ENCODE measurements at places on chromosomes 3 and 15.

- DNase-seq = no peak
Measured at GRCh38 chr15:69834761-69835160, 263.0 kb downstream of the TLE3 start.

DNA sequence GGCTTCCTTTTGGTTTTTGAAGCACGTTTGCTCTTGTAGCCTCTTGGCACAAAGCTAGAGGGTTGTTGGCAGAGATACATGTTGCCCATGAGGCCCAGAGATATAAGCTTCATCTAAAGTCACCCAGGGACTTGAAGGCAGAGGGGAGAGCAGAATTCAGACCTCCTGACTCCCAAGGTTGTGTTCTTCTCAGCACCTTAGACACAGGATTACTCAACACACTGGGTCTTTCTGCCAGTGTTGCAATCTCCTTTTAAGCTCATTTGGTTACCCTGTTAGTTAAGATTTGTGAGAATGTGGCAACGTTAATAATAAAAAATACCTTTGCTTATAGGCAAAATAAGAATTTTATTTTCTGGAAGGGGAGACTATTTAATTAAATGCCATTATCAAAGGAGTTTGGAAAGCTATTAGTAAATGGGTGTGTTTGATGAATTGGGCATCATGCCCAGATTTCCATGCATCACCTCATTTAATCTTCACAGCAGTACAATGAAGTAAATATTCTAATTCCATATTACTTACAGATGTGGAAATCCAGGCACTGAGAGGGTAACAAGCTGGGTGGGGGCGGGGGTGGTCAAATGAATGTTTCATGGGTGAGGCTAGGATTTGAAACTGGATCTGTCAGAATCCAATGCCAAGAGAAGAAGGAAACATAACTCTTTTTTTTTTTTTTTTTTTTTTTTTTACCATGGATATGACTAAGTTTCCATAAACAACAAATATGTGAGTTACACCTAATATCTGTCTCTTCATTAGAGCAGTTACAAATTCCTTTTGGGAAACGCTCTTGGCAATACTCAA is 183.3 kb downstream of the NR1D2 start:
- peak; percentile 6 for DNase-seq

DNA sequence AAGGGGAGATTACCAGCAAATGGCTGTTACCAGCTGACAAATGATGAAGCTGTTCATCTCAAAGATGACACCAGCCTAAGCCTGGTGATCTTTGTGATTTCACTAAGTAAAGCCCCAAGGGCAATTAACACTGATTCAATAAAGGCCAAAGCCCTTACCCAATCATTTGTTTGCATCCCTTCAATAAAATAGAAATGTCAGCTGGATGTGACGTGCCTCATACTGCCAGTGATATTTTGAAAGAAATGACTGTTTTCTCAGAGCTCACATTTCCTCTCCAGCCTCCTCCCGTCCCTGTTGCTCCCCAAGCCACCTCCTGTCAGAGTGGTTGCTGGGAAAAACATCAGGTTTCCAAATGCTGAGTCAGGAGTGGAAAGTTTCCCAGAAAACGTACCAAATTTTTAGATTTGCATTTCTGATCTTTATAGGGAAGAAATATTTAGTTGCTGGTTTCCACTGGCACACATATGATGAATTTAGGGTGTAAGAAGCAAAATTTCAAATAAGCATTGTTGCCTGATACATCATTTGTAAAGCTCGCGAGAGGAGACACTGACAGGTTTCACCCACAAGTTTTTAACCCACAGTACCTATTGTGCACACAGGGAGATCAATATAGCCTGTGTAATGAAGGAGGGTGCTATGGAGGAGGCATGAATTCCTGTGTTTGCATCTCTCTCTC is 21.0 kb downstream of the C2CD4A start:
- DNase-seq = no peak

- DNase-seq = no peak
Measured at GRCh38 chr15:85488997-85489396, 108.6 kb downstream of the AKAP13 start.

GRCh38 chr3:69906351-69906966 is 93.1 kb upstream of the SAMMSON start:
- DNase-seq = no peak

DNA sequence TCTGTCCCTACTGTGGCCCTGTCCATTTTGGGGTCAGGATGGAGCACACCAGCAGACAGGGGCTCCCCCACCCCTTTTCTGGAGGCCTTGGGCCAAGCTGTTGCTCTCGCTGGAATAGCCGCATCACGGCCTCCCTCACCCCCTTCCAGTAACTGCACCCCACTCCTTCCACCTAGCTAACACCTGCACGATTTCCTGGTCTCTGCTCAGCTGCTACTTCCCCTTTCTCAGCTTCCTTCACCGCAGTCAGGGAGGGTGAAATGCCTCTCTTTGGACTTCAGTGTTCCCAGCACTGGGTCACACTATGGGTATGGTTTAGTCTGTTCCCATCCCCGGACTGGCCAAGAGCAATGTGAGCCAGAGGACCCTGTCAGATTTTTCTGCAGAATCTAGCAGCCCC is 400.2 kb downstream of the MCTP2 start:
- DNase-seq = no peak

DNA sequence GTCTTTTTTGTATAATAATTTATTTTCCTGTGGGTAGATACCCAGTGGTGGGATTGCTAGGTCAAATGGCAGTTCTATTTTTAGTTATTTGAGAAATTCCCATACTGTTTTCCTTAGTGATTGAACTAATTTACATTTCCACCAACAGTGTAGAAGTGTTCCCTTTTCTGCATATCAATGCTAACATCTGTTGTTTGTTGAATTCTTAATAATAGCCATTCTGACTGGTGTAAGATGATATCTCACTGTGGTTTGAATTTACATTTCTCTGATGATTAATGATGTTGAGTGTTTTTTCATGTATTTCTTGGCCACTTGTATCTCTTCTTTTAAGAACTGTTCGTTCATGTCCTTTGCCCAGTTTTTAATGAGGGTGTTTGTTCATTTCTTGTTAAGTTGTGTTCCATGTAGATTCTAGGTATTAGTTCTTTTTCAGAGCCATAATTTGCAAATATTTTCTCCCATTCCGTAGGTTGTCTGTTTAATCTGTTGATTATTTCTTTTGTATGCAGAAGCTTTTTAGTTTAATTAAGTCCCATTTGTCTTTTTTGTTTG is 713.3 kb upstream of the EPHA6 start:
- no peak for DNase-seq

- DNase-seq = no peak
Measured at GRCh38 chr3:188298585-188298984, 144.6 kb downstream of the LPP start.

DNA sequence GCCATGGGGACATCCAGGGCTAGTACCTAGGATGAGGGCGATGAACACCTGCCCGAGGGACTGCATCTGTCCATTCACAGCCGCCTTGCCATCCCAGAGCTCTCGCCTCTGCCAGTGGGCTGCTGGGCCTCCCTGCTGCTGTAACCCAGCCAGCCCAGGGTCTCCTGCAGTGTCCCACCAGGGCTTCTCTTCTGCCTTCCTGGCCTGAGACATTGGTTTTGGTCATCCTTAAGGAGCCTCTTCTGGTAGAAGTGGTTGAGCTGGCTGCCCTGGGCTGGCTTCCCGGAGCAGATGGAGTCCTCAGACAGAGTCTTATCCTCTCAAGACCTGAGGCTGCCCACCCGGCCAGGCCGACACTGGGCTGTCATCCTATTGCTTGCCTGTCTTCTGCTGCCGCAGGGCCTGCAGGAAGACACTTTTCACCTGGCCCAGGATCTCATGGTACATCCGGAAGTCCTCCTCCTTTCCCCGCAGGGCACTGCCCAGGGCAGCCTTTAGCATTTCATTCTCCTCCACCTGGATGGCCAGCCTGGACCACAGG is 6.1 kb upstream of the HHATL start:
- DNase-seq = no peak

DNA sequence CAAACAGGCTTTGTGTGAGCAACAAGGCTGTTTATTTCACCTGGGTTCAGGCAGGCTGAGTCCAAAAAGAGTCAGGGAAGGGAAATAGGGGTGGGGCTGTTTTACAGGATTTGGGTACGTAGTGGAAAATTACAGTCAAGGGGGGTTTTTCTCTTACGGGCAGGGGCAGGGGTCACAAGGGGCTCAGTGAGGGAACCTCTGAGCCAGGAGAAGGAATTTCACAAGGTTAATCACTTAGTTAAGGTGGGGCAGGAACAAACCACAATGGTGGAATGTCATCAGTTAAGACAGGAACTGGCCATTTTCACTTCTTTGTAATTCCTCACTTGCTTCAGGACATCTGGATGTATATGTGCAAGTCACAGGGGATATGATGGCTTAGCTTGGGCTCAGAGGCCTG is 1592.8 kb upstream of the GBE1 start:
- DNase-seq = no peak

- no peak for DNase-seq
Measured at GRCh38 chr15:75007216-75007615, 11.9 kb downstream of the SCAMP5 start.
